ENCODE measurements at places on chromosomes 16 and 17.

DNA sequence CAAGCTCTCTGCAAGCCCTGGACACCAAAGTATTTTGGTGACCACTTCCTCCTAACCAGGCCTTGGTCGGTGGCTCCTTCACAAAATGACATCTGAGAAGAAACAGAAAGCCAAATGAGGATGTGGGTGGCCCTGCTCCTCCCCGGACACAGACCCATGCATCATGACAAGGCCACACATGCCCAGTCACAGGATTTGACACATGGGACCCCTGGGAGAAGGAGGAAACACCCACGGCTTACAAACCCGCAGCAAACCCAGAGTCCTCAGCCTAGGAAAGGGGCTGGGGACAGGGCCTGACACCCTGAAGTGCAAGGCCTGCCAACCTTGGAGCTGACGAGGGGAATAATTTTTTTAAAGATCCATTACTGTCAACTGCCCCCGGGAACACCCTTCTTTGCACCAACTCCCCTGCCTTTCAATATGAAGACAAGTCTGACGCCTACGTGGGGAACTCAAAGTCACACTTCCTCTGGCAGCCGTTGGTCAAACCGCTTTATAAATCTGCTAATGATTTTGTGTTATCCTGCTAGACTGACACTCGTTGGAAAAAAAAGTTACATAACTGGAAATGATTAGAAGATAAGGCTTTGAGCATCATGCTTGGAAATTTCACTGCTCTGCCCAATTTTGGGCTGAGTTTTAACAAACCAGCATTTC, 41.3 kb downstream of the GAS7 start:
- no peak for DNase-seq

- DNase-seq: no peak
Measured at GRCh38 chr16:84593825-84594724, 23.8 kb downstream of the COTL1 start.

- no peak for DNase-seq
Measured at GRCh38 chr17:78769196-78769773, 12.8 kb downstream of the CYTH1 start.

GRCh38 chr16:87874639-87875427, 5.5 kb upstream of the SLC7A5 start:
- DNase-seq: no peak

- DNase-seq: no peak
Measured at GRCh38 chr17:69473841-69474831, 59.6 kb downstream of the MAP2K6 start.

DNA sequence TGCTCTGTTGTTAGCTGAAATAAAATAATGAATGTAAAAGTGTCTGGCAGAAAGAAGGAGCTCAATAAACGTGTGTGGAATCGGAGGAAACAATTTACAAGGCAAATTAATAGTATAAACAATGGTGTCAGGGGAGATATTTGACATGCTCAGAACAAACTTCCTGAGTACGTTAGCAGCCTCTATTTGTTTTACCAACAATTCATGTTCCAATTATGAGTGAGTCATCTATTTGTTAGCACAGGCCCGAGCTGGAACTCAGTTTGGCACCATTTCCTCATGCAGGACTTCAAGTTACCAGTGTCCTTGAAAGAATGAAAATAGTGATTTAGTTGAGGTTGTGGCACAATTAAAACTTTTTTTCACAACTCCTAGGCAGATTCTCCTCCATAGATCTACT, 9.1 kb downstream of the ASIC2 start:
- peak; percentile 32 for DNase-seq

GRCh38 chr17:58006560-58006923, 504 bp downstream of the SRSF1 start:
- peak; percentile 61 for DNase-seq

- DNase-seq: no peak
Measured at GRCh38 chr16:62816971-62817519, 780.8 kb upstream of the CDH8 start.

- no peak for DNase-seq
Measured at GRCh38 chr16:22424161-22424937, 49.9 kb upstream of the CDR2 start.

DNA sequence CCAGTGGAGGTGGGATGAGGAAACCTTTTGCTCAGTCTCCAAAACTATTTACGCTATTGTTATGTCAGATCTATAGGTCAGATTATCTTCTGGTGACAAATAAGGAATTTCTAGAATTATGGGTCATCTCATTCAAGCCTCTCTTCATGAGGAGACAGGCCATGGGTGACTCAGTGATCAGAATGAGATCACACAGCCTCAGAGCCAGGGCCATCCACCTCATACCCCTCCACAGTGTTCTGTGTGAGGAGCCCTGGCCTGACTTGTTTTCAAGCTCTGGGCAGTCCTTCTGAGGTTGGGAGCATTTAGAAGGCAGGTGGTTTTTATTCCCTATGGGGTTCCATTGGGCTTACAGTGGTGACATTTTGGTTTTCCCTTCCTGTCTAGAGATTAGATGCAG, 26.5 kb downstream of the YPEL2 start:
- no peak for DNase-seq

GRCh38 chr16:5001571-5001970, 32.2 kb downstream of the NAGPA start:
- no peak for DNase-seq

DNA sequence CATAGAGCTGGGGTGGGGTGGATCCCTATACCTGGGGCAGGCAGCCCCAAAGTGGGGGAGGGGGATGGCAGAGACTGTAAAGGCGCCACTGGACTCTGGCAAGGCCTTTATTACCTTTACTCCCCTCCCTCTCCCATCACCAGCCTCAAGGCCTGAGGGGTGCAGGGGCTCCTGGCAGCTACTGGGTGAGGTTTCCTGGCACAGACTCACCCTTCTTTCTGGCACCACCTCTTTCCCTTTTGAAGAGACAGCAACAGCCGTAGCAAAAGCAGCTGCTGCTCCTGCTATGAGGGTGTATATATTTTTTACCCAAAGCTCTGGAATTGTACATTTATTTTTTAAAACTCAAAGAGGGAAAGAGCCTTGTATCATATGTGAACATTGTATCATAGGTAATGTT, 17.6 kb downstream of the RAPGEFL1 start:
- DNase-seq: no peak

DNA sequence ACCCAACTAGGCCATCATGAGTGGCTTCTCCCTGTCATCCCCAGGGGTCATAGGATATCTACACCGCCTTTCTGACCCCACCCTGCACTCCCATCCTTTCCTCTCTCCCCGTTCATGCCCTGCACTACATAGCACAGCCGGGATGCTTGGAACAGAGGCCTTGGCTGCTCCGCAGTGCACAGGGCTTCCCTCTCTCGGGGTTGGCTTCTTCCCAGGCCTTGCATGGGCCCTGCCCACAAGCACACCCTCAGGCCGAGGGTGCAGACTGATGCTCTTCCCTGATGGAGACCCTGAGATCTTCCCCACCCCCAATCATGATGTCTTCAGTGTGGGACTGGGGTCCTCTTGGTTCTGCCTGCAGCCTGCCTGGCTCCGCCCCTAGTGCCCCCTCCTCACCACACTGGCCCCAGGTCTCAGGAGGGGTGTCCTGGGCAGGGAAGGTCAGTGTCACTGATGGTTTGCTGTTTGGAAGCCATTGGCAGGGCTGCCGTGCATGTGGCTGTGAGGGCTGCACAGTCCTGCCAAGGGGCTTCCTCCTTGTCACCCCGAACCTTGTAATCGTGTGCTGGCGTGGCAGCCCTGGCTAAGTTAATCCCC, 14.3 kb upstream of the NAGLU start:
- DNase-seq: no peak

- DNase-seq: no peak
Measured at GRCh38 chr16:5072334-5073278, 963 bp downstream of the ALG1 start.

GRCh38 chr16:521381-522210, 5.9 kb upstream of the CAPN15 start:
- no peak for DNase-seq

- peak; percentile 89 for DNase-seq
Measured at GRCh38 chr17:15516150-15516549, 47.1 kb downstream of the TVP23C start.

GRCh38 chr17:57201481-57201880, 54.8 kb upstream of the MSI2 start:
- no peak for DNase-seq

DNA sequence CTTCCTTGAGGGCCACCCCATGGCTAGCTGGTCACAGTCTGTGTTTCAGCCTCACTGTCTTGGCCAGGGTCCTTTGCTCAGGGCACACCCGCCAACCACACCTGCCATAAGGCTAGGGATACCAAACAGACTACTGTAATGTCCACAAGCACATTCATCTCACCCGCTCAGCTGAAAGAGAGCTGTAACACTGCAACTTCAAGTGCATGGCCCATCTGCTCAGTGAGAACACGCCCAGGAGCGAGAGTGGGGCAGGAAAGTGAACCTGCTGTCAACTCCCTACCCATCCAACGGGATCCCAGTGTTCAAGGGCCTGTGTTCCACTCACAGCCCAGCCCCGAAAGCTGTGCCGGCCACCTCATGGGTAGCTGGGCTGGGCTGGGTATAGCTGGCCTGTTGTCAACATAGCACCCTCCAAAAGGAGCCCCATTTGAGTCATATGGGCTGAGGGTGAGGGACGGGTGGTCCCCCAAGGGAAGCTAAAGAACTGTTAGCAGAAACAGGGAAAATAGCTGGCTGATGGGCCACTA, 55.7 kb downstream of the SCNN1B start:
- DNase-seq: no peak

GRCh38 chr17:32289471-32290070, 23.9 kb downstream of the RHBDL3 start:
- DNase-seq: no peak

DNA sequence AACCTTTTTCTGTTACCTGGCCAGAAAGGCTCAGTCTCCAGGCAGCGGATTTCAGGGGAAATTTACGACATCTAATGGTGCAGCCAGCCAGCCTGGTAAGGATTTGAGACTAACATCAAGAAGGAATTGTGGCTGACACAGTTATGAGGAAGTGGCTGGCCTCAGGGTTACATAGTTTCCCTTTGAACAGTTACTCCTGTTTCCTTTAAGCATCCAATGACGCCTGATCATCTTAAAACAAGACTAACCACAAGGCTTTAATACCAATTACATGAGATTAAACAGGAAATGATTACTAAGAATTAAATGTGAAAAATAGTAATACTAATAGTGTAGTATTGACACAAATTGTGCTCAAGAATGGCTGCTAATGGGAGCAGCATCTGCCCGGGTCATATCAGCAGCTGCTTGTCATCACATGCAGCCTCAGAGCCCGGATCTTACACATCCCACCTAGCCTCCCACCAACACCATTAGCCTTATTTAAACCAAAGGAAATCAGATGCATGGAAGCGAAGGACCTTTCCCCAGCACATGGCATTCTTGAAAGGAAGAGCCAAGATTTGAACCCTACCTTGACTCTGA, 431.8 kb downstream of the PMP22 start:
- no peak for DNase-seq

GRCh38 chr16:69793526-69793925, 31.4 kb downstream of the WWP2 start:
- DNase-seq: no peak

DNA sequence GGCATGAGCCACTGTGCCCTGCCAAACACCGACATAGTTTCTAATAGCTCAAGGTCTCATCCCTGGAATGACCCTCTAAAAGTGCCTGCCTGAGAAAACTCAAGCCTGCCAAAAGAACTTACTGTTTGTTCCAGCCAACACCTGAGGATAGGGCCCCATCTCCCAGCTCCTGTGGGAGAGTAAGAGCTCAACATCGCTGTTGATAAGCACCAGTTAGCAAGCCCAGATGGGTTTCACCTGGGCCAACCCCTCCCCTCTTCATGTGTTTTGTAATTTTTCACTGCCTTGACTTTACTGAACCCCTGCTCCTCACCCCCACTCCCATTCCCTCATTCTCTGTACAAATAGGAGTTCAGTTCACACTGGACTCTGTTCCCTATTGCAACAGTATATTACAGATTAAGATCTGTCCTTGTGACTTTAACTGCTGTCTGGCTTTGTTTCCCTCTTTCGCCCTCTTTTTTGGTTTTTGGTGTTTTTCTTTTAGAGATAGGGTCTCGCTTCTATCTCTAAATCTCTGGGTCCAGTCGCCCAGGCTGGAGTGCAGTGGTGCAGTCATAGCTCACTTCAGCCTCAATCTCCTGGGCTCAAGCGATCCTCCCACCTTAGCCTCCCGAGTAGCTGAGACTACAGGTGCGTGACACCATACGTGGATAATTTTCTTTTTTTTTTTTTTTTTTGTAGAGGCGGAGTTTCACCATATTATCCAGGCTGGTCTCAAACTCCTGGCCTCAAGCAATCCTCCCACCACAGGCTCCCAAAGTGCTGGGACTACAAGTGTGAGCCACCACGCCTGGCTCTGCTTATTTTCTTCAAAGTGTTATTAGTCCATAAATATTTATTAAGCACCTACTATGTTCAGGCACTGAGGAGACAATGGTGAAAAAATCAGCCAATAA, 12.3 kb downstream of the NUPR1 start:
- no peak for DNase-seq

DNA sequence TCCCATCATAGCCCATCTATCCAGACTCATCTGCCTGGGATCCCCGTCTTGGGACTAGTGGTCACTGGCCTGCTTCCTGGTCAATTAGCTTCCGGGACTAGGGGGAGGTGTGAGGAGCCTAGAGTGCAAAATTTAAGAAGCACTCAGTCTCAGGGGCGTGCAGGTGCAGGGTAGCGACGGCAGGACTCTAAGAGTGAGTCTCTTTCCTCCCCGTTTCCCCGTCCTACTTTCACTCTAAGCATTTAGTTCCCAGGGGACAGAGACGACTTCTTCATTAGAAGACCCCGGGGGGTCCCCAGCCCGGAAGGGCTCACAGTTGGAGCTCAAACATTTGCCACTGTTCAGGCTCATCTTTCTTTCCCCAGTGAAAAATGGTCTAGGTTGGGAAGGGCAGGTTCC, 677 bp upstream of the ZNHIT3 start:
- DNase-seq: no peak

- DNase-seq: no peak
Measured at GRCh38 chr17:30279156-30279555, 12.6 kb downstream of the BLMH start.

All from SW 1271 (cell line).